ENCODE measurements at places on chromosomes 11 and 22.

GRCh38 chr11:119525180-119525866 lies 102.4 kb upstream of the THY1 start:
- no peaks in the 10 kb centered on the region for H3K36me3 ChIP-seq
- H3K27ac ChIP-seq: no peak overlapping the region
- H3K27me3 ChIP-seq: peaks cover 3% of the 10 kb centered on the region
- no peaks in the 10 kb centered on the region for H3K4me1 ChIP-seq

DNA sequence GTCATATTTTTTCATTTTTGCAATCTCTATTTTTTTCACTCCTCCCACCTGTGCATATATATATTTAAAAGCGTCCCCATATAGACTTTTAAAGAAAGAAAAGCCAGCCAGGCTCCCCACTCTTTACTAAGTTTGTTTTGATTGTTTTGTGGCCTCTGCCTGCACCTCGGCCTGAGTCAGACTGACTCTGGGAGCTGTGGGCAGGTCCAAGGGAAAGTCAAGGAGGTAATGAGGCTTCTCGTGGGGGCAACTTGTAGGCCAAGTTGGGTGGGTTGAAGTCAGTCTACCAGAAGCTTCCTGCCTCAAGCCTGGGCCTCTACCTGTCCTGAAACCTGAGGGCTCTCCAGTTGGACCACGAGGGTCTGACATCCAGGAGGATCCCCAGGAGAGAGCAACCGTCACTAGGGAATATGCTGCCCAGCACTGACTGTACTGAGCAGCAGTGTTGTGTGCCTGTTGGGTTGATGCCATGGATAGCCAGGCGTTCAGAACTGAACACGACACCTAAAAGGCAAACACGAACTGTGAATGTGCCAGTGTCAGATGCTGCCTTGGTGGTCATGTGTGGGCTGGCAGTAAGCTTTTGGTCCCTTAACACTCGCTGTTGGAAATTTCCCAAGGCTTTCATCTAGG lies 58.8 kb downstream of the BMAL1 start:
- no peak overlapping the region for H3K4me3 ChIP-seq
- H3K4me1 ChIP-seq: peaks cover 19% of the 10 kb centered on the region
- no peak overlapping the region for H3K27ac ChIP-seq

- H3K36me3 ChIP-seq: peaks cover 89% of the 10 kb centered on the region
- no peak overlapping the region for H3K4me3 ChIP-seq
- DNase-seq: no peak
- no peak overlapping the region for H3K27ac ChIP-seq
- H3K27me3 ChIP-seq: no peaks in the 10 kb centered on the region
These were observed 44.6 kb downstream of the MYH9 start for GRCh38 chr22:36343070-36343719.

DNA sequence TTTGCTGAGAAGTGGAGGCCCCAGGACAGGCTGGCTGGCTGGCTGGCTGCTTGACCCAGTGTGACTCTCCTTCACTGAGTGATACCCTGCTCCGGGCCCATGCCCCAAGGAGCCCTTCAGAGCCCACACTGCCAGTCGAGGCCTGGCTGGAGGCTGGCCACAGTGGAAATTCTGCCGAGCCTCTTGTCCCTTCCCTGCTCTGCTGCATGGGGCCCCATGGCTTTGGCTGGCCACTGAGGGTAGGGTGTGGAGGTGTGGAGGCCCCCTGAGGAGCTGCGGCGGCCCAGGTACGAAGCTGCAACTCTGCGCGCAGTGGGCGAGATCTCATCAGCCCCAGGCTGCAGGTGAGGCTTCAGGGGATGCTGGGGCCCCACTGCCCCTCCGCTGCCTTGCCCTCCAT lies 33.4 kb upstream of the HMOX1 start:
- no peak overlapping the region for H3K4me3 ChIP-seq
- no peaks in the 10 kb centered on the region for H3K27me3 ChIP-seq
- no peak overlapping the region for H3K27ac ChIP-seq
- no peak for DNase-seq
- H3K36me3 ChIP-seq: peaks cover 9% of the 10 kb centered on the region

GRCh38 chr22:44364751-44365130 lies 52.0 kb upstream of the SHISAL1 start:
- no peak for DNase-seq
- H3K27me3 ChIP-seq: peaks cover 4% of the 10 kb centered on the region
- no peaks in the 10 kb centered on the region for H3K4me1 ChIP-seq
- no peak overlapping the region for H3K27ac ChIP-seq
- no peak overlapping the region for H3K4me3 ChIP-seq
- no peaks in the 10 kb centered on the region for H3K36me3 ChIP-seq

- no peak overlapping the region for H3K4me3 ChIP-seq
- H3K27ac ChIP-seq: no peak overlapping the region
- H3K36me3 ChIP-seq: no peaks in the 10 kb centered on the region
- H3K4me1 ChIP-seq: no peaks in the 10 kb centered on the region
- H3K27me3 ChIP-seq: peaks cover 15% of the 10 kb centered on the region
These were observed 1.4 kb downstream of the MYOD1 start for GRCh38 chr11:17720796-17721171.

- no peaks in the 10 kb centered on the region for H3K4me1 ChIP-seq
- no peaks in the 10 kb centered on the region for H3K27me3 ChIP-seq
- H3K27ac ChIP-seq: no peak overlapping the region
- no peak for DNase-seq
These were observed 38.0 kb upstream of the ARFGAP3 start for GRCh38 chr22:42895087-42895486.

GRCh38 chr11:111707039-111707690 lies 59.0 kb downstream of the PPP2R1B start:
- no peak for DNase-seq
- no peaks in the 10 kb centered on the region for H3K4me1 ChIP-seq
- no peak overlapping the region for H3K27ac ChIP-seq
- no peak overlapping the region for H3K4me3 ChIP-seq
- no peaks in the 10 kb centered on the region for H3K27me3 ChIP-seq

GRCh38 chr11:14852571-14853177 lies 39.4 kb downstream of the CYP2R1 start:
- H3K4me3 ChIP-seq: no peak overlapping the region
- no peaks in the 10 kb centered on the region for H3K27me3 ChIP-seq
- H3K4me1 ChIP-seq: peaks cover 4% of the 10 kb centered on the region
- no peaks in the 10 kb centered on the region for H3K36me3 ChIP-seq

DNA sequence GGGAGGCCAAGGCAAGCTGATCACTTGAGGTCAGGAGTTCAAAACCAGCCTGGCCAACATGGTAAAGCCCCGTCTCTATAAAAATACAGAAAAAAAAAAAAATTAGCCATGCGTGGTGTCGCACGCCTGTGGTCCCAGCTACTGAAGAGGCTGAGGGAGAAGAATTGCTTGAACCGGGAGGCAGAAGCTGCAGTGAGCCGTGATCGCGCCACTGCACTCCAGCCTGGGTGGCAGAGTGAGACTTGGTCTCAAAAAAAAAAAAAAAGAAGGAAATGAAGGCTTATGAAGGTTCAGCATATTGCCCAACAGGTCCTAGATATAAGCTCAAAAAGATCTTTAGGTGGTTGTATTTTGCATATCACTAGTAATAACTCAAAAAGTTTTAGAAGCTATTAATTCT lies 10.2 kb downstream of the ATL3 start:
- peaks cover 41% of the 10 kb centered on the region for H3K36me3 ChIP-seq
- H3K27ac ChIP-seq: no peak overlapping the region
- no peaks in the 10 kb centered on the region for H3K4me1 ChIP-seq
- H3K4me3 ChIP-seq: no peak overlapping the region
- no peak for DNase-seq
- no peaks in the 10 kb centered on the region for H3K27me3 ChIP-seq

DNA sequence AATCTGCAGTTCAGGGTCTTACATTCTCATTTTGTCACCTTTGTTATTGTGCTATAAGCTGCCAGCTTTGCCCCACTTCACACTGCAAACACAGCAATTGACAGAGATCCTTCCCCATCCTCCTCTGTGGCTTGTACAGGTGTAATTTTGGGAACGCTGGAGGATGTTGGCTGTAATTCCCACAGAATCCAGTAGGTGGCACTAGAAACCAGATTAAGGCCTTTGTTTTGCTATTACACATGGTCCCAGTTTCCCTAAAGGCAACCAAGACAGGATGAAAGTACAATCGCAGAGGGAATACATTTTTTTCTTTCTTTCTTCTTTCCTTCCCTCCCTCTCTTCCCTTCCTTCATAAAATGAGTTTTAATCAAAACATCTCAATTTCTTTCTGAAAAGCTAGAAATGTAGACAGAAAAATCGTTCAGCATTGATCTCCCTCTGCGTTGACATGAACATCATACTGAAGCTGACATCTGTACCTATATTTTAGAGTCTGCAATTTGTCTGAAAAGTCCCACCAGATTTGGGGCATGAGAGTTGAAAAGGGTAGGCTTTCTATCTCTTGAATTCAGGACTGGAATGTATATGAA lies 21.3 kb upstream of the NELL1 start:
- H3K4me1 ChIP-seq: no peaks in the 10 kb centered on the region
- H3K36me3 ChIP-seq: no peaks in the 10 kb centered on the region
- peak; percentile 53 for DNase-seq
- no peak overlapping the region for H3K4me3 ChIP-seq
- no peak overlapping the region for H3K27ac ChIP-seq
- H3K27me3 ChIP-seq: no peaks in the 10 kb centered on the region

- H3K27me3 ChIP-seq: no peaks in the 10 kb centered on the region
- no peak for DNase-seq
- no peaks in the 10 kb centered on the region for H3K36me3 ChIP-seq
- no peaks in the 10 kb centered on the region for H3K4me1 ChIP-seq
These were observed 14.8 kb upstream of the MPPED1 start for GRCh38 chr22:43396934-43397457.

DNA sequence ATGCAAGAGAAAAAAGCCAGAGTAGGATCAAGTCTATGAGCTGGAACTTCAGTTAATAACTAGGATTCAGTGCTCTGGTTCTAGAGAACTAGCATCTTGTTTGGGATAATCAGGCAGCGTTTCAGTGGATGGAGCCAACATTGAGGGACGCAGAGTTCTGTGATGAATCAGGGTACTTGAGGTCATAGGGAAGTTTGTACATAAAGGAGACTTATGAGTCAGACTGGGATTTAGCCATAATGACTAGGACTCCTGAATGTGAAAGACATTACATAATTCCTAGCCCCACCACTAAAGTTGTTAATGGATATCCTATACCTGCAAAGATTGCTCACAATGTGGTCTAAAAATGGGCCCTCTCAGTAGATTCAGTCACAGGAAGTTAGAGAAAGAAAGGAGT lies 6.8 kb downstream of the SLN start:
- no peaks in the 10 kb centered on the region for H3K4me1 ChIP-seq
- no peak overlapping the region for H3K27ac ChIP-seq
- DNase-seq: no peak

DNA sequence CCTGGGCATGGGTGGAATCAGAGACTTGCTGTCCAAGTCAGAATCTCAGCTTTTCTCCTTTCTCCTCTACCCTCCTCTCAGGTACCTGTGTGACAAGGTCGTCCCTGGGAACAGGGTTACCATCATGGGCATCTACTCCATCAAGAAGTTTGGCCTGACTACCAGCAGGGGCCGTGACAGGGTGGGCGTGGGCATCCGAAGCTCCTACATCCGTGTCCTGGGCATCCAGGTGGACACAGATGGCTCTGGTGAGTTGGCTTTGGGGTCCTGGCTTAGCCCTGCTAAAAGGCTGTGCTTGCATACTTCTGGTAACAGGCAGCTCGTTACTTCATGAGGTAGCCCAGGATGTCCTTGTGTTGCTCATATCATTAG lies 10.7 kb downstream of the MCM5 start:
- peaks cover 25% of the 10 kb centered on the region for H3K4me1 ChIP-seq
- H3K36me3 ChIP-seq: peaks cover 96% of the 10 kb centered on the region
- DNase-seq: no peak
- no peaks in the 10 kb centered on the region for H3K27me3 ChIP-seq
- peak overlapping the region; percentile 33 for H3K27ac ChIP-seq
- no peak overlapping the region for H3K4me3 ChIP-seq

GRCh38 chr11:35138943-35139721 lies at the start of gene CD44:
Gene CD44, plus strand, starts transcription at chr11:35139171. Its CDS starts 133 bp downstream, at chr11:35139304.
- peaks cover 3% of the 10 kb centered on the region for H3K36me3 ChIP-seq
- peak within 1 kb of the TSS; percentile 87 for H3K27ac ChIP-seq
- peak within 1 kb of the TSS; percentile 60 for H3K4me3 ChIP-seq
- DNase-seq: peak; percentile 78
- no peaks in the 10 kb centered on the region for H3K27me3 ChIP-seq

DNA sequence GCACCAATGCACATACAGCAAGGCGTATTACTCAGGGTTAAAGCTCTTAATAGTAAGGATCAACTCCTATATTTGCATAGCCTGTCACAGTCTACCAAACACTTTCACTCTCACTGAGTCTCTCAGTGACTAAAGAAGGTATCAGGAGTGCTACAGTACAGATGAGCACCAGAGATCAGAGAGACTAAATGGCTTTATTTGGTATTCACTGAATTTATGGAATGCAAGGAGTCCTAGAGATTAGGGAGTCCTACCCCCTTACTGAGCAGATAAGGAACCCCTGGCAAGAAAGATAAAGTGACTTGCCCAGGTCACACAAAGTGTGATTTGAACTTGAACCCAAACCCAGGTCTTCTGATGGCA lies 396.4 kb upstream of the CCDC90B start:
- no peak overlapping the region for H3K4me3 ChIP-seq
- DNase-seq: no peak
- no peak overlapping the region for H3K27ac ChIP-seq
- H3K4me1 ChIP-seq: no peaks in the 10 kb centered on the region
- H3K27me3 ChIP-seq: no peaks in the 10 kb centered on the region

- no peaks in the 10 kb centered on the region for H3K4me1 ChIP-seq
- H3K27ac ChIP-seq: no peak overlapping the region
- H3K36me3 ChIP-seq: no peaks in the 10 kb centered on the region
- DNase-seq: no peak
- H3K27me3 ChIP-seq: no peaks in the 10 kb centered on the region
These were observed 13.5 kb upstream of the EP300 start for GRCh38 chr22:41078931-41079330.

DNA sequence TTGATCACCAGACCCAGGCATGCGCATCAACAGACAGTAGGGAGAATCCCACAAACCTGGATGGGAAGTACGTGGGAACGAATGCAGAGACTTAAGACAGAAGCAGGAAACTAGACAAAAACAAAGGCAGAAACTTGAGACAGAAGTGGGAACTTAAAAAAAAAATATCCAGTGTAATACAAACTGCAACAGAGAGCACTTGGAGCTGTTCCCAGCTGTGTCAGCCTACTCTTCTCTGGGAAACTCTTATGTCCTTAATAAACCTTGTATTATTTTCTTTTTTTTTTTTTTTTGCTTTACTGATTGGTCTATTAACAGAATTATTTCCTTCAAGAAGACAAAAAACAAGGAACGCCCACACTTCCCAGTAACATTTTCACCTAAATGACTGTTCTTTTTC lies 1818.1 kb upstream of the RAG2 start:
- no peak for DNase-seq
- H3K36me3 ChIP-seq: no peaks in the 10 kb centered on the region
- H3K27me3 ChIP-seq: no peaks in the 10 kb centered on the region
- H3K4me1 ChIP-seq: no peaks in the 10 kb centered on the region
